ENCODE measurements at places on chromosomes 3 and 15.

- DNase-seq = no peak
Measured at GRCh38 chr3:36520241-36521006, 140.1 kb downstream of the STAC start.

- no peak for DNase-seq
Measured at GRCh38 chr3:74537857-74538256, 76.6 kb downstream of the CNTN3 start.

GRCh38 chr3:40741729-40742128, 217.0 kb downstream of the ZNF621 start:
- DNase-seq = no peak

GRCh38 chr3:14836049-14836468, 17.3 kb downstream of the FGD5 start:
- no peak for DNase-seq

DNA sequence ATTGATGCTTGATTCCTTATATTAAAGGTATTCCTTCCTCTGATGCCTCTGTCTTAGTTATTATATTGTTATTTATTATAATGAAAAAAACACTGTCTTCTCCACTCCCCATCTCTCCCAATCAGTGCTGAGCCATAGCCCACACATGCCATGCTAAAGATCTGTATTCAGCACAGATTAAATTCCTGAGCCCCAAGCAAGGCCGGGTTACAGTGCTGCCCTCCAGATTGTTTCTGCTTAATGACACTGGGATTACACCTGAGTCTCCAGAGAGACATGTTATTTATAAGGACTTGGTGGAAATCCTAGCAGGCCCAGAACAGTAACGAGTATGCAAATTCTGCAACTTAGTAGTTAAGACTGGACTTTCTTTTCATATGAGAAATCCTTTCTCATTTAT, 305.9 kb upstream of the UMPS start:
- no peak for DNase-seq

DNA sequence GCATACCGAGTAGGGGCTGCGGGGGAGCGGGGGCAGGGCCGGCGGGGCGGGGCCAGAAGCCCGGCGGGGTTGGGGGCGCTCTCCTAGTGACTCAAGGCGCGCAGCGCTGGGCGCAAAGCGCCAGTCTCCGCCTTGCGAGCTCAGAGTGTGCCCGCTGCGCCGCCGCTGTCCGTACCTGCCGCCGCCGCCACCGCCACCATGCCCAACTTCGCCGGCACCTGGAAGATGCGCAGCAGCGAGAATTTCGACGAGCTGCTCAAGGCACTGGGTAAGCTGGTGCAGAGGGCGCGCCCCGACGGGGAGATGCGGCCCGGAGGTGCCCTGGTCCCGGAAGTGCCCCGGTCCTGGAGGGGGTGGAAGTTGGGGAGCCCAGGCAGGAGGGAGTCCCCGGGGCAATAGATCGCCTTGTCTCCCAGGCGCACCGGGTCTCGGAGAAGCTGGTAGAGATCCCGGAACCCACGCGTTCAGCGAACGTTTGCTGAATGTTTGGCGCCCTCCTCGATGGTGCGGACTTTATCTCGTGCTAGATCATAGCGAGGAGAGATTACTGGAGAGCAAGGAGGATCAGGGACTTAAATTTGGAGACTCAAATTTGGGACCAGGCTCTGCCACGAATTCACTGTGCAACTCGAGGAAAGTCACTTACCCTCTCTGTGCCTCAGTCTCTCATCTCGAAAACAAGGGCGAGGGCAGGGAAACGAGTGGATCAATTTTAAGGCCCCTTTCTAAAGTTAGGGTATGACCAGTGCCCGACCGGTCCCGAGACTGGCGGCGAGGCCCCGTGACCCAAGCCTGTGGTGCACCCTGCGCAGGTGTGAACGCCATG, at the start of gene CRABP1:
Gene CRABP1 (plus strand): TSS at position 123 of the 826 bp plus-strand sequence. CDS start 76 bp downstream, at position 199.
- no peak for DNase-seq

DNA sequence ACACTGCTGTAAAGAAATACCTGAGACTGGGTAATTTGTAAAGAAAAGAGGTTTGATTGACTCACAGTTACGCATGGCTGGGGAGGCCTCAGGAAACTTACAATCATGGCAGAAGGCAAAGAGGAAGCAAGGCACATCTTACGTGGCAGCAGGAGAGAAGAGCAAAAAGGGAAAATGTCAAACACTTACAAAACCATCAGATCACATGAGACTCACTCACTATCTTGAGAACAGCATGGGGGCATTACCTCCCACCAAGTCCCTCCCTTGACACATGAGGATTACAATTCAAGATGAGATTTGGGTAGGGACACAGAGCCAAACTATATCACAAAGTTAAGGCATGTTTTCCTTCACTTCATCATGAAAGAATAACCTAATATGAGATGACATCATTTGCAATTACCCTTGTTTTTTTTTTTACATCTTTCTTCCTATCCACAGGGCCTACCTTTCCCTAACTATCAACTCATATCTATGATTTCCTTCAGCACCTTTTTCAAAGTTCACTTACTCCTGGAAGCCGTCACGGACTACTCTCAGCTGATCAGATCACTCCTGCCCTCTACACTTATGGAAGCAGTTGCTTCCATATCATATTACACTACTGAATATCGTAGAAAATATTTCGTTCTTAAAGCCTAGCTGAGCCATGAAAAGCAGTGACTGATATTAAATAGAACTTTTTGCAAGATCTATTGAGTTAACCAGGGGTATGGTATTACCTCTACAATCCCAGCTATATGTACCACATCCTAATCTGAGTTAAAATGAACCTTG, 25.5 kb upstream of the ATP8B4 start:
- no peak for DNase-seq

DNA sequence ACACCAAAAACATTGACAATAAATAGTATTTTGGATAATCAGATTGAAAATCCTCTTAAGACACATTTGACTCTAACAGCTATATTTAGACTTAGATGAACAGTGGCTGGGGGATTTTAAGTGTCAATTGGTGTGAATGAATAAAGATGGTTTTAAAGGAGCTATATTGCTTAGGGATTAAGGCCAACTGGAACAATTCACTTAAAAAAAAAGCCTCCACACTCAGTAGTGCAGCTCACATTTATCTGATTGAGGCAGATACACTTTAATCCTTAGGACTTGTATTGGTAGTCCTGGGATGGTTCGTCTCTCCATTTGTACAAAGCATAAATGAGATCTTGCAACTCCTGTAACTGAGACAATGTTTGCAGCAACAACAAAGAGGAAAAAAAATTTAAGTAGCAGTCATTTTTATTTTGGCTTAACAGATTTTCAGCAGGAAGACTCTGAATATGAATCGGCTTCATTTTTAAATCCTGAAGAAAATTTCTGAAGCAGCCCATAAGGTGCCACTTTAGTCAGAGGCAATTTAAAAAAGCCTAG, 112.0 kb downstream of the UACA start:
- DNase-seq = no peak

GRCh38 chr15:55353025-55353424, 34.0 kb downstream of the PIGB start:
- no peak for DNase-seq

DNA sequence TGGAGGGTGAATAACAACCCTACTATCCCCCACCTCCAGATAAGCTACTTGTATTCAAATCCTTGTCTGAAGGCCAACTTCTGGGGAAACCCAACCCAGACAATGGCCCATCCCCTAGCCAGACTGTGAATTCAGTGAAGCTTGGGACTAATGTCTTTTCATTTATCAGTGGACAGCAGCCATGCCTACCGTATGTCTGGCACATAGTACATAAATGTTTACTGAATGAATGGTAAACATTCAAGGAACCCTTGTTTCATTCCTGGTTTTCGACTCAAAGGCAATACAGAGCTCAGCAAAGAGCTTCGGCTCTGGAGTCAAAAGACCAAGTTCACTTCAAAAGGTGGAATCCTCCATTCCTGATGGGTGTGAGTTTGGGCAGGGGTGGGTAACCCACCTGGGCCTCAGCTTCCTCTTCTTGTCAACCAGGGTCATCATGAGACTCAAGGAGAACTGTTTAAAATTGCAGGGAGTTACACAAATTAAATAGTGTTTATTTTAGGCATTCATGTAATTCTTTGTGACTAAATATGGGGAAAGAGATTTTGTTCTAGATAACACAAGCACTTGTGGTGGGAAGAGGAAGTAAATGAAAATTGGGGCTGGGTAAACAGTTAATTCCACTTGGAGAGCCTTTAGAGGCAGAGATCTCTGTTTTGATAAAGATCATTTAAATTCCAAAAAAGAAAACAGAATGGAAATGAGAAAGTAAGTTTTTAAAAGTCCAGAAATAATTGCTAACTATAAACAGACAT, 303.7 kb upstream of the WNT5A start:
- DNase-seq = no peak

DNA sequence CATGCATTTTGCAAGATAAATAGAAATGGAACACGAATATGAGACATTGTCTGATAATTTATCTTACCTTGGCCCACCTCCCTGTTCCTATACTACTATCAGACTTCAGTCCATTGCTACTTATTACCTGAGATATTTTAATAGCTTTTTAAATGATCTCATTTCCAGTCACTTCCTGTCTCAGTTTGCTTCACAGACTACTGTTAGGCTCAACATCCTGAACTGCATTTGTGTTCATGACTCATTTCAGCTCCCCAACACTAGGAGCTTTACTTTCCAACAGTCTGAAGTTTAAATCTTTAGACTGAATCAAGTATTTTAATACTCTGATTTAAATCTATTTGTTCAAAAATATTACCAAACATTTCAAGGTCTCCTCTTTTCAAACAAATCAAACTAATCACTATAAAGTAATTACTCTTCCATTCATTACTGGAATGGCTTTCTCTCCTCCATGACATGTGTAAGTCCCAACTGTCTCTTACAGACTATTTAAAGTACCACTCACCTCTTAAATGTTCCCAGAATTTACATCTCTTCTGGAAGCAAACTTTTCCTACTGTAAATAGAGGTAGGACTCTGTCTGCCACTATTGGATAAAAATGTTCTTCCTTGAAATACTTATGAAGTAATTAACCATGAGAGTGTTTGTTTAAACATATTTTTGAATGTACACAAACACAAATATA, 1277.6 kb downstream of the ZPLD1 start:
- DNase-seq = no peak

DNA sequence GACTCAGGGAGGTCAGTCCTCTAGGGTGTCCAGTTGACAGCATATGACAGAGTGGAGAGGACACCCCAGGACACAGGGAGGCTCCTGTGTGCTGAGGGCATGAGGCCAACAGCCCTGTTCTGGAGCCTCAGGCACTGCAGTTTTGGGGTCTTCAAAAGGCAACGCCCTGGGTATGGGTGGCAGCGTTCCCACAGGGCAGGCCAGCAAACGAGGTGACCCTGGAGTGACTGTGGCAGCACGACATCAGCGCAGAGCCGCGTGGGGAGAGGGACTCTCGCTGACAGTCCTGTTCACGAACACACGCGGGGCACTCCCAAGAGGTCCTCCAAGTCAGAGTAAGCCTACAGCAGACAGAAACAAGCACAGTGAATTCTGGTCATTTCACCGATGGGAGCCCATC, 41.4 kb upstream of the VPS8 start:
- DNase-seq = no peak

GRCh38 chr15:66670762-66671580, 31.1 kb upstream of the SMAD6 start:
- no peak for DNase-seq

DNA sequence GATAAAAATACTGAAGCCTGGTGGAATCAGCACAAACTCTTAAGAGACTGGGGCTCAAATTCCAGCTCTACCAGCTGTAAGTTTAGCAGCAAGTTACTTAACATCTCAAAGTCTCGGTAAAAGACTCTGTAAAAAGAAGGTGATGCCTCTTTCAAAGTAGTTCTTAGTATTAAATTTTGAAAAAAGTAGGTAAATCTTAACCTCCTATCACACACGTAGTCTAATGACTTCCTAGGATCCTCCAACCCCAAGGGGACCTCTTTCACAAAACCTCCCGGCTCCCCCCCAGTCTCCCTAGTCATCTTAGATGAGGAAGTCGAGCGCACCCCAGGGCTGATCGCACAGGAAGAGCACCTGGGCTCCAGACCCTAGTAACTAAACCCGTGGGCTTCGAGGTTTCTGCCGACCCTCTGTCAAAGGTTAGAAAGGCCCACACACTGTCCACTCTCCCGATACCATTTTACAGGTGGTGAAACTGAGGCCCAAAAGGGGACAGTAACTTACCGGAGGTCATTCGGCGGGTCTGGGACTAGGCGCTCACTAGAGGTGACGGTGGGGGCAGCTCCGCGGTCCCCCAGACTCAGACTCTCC, 427 bp downstream of the MBD4 start:
- peak; percentile 58 for DNase-seq

GRCh38 chr3:54962200-54962599, 34.3 kb upstream of the LRTM1 start:
- no peak for DNase-seq
